ENCODE measurements at places on chromosomes 1 and 21.

- DNase-seq, result no peak
These were observed 40.0 kb upstream of the IKBKE start for GRCh38 chr1:206430031-206430983.

GRCh38 chr1:203839081-203839480, 22.3 kb upstream of the SNRPE start:
- DNase-seq, result no peak

GRCh38 chr1:8384577-8384976, 66.7 kb downstream of the SLC45A1 start:
- no peak for DNase-seq

- DNase-seq, result no peak
These were observed 147.9 kb downstream of the PTGER3 start for GRCh38 chr1:70899735-70900134.

- no peak for DNase-seq
These were observed 58.5 kb downstream of the SERBP1 start for GRCh38 chr1:67371681-67372080.

GRCh38 chr1:6824665-6825368, 39.6 kb downstream of the CAMTA1 start:
- no peak for DNase-seq

DNA sequence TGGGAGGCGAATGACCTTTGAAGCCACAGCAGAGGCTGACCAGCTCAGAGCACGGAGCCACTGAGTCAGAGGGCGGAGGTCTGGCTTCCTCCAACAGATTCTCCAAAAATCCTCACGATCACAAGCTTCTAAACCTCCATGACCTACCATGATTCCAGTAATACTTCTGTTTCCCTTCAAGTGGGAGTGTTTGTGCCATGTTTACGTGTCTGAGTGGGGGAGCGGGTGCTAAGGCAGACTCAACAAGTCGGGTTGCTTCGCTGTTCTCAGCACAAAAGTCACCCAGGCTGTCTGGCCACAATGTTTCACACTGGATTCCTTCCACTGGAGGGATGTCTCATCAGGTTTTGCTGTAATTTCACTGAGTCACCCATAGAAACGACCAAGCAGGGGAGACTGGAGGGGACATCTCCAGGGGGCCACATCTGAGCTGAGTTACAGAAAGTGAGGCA, 86.2 kb downstream of the SLC66A1 start:
- DNase-seq, result no peak

- DNase-seq, result no peak
These were observed 3.5 kb upstream of the TTC22 start for GRCh38 chr1:54804471-54805132.

GRCh38 chr1:32881871-32882850, 4.1 kb upstream of the HPCA start:
- DNase-seq, result no peak

DNA sequence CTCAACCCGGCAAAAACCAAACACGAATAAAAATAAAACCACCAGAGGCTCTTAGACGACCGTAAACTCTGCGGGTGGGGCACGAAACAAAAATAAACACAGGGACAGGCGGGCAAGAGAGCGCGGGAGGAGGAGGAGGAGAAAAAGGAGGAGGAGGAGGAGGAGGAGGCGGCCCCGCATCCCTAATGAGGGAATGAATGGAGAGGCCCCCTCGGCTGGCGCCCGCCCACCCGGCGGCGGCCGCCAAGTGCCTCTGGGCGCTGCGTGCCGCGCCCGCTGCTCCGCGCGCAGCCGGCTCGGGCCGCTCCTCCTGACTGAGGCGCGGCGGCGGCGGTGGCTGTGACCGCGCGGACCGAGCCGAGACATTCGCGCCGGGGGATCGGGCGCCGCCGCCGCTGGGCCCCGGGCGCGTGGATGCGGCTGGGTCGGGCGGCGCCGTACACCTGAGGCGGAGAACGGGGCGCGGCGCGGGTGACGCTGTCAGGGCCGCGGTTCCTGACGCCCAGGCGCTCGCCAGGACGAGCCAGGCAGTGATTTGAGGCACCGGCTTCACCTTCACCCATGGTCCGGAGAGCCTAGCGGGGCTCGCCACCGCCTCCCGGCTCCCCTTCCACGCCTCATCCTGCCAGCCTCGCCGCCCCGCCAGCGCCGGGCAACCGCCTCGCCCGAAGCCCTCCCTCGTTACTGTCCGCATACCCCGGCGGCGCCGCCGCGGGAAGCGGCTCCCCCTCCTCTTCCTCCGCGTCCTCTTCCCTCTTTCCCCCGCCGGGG, at the start of gene MARK1:
MARK1 (plus strand) TSS at position 229 of the 771 bp plus-strand sequence. CDS start 687 bp downstream, outside the sequence.
- DNase-seq, result no peak

DNA sequence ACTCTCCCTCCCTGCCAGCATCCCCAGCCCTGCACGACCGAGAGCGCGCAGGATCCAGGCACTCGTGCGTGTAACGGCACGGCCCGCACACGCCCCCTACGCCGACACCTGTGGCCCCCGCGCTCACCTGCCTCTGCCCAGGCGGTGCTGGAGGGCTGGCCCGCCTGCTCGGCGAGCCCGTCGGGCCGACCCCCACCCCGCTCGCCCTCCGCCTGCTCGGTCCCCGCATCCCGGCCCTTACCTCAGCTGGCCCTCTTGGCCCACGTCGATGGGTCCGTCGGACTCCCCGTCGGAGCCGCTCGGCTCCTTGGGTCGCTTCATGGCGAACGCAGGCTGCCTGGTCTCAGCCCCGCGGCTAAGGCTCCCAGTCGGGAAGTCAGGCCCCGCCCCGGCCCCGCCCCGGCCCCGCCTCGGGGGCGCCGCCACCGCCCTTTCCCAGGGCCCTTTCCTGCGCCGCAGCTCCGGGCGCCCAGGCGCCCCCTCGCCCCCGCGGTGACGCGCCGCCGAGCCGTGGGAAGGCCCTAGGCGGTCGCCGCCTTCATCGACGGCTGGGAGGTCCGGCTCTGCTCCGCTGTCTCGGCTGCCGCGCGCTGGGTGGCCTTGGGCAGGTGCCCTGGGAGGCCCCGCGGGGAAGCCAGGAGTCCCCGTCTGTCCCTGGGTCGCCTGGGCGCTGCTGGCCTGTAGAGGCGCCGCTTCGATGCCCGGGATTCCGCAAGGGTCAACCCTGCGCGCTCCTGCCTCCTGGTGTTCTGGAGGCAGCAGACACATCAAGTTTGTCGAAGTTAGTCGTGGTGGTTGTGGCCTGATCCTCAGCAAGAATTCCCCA, at the start of gene HEYL:
HEYL (minus strand) TSS at position 339 of the 826 bp plus-strand sequence; CDS start at position 321, 18 bp downstream.
- no peak for DNase-seq

GRCh38 chr1:87084244-87084836, 169.9 kb downstream of the HS2ST1 start:
- no peak for DNase-seq

DNA sequence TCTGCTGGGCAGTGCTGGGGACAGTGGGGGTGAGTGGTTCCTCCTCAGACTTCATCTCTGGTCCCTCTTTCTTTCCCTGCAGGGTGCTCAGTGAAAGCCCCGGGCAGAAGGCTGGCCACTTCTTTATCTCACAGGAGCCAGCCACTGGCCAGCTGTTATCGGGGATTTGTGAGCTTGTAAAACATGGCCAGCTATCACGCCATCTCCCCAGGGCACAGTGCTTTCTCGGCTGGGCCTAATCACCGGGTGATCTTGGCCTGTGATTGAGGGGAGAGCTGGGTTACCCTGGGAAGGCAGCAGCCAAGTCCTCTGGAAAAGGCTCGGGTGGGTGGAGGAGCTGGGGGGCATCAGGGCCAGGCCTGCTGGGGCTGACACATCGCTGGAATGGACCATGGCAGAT, 83.0 kb downstream of the IGSF21 start:
- DNase-seq, result no peak

- DNase-seq, result no peak
These were observed 21.8 kb downstream of the LRRC3 start for GRCh38 chr21:44477131-44477530.

- DNase-seq, result peak; percentile 69
These were observed 55.8 kb upstream of the DNAH14 start for GRCh38 chr1:224873434-224874369.

GRCh38 chr1:50343323-50343722, 79.9 kb downstream of the DMRTA2 start:
- DNase-seq, result no peak

GRCh38 chr1:165844114-165844798, 16.8 kb downstream of the UCK2 start:
- DNase-seq, result no peak

DNA sequence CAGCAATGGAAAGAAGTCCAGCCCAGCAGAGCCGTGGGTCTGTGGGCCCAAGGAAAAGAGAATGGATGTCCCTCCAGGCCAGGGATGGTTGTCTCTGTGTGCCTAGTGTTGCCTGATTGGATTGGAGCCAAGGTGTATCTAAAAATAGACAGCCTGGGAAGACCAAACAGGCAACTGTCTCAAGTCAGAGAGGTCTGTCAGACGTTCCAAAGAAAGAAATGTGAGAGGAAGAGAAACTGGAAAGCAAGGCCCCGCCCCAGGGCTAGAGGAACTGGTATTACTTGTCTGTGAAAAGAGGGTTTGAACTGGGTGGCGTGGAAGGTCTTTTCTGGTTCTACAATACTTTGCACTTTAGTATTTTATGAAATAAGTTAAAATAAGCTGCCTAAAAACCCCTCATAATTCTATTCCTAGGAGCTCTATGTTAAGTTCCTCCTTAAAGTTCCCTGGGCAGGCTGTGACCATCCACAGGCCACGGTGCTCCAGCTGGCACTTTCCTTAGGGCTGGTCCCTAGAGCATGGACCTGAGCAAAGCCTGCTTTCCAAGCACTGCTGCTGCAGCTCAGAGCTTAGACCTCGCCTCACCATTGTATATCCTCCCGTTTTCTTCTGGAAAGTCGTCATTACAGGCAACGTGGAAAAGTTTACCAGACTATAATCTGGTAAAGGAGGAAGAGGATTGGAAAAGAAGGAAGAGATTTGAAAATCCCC, 151.6 kb downstream of the DISC1 start:
- DNase-seq, result no peak

GRCh38 chr1:217983051-217983375, 302.1 kb upstream of the RRP15 start:
- peak; percentile 22 for DNase-seq

GRCh38 chr1:22089134-22089571, 36.6 kb downstream of the CDC42 start:
- no peak for DNase-seq

GRCh38 chr1:203649551-203649998, 22.9 kb downstream of the ATP2B4 start:
- no peak for DNase-seq

DNA sequence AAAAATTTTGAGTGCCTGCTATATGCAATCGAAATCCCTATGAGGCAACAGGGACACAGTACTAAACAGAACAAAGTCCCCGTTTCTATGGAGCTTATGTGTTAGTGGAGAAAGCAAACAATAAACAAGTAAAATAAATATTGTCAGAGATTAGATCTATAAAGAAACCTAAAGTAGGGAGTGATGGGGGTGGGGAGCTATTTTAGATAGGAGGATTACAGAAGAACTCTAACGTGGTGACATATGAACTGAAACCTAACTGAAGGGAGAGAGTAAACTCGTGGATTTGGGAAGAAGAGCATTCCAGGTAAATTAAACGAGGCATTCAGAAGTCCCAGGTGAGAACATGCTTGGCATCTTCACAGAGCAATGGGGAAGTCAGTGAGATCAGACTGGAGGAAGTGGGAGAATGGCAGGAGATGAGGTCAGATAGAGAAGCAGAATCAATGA, 154.5 kb downstream of the DENND1B start:
- DNase-seq, result no peak

DNA sequence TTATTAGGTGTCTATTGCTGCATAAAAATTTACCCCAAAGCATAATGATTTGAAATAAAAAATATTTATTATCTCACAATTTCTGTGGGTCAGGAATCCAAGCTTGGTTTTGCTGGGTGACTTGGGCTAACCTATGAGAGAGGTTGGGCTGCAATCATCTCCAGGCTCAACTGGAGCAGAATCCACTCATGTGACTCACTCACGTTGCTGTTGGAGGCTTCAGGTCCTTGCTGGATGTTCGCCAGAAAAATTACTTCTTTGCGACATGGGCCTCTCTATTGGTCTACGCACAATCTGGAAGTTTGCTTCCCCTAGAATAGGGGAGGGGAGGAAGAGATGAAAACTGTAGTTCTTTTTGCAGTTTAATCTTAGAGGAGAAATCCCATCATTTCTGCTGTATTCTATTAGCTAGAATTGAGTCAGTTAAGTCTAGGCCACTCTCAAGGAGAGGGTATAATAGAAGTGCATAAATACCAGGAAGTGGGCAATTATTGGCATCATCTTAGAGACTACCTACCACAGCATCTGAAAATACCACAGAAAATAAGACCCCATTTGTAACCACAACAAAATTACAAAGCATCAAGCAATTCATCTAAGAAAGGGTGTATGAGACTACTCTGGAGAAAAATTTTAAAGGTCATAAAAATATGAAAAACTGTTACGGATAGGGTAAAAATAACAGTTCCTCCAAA, 5.7 kb upstream of the FASLG start:
- DNase-seq, result no peak

DNA sequence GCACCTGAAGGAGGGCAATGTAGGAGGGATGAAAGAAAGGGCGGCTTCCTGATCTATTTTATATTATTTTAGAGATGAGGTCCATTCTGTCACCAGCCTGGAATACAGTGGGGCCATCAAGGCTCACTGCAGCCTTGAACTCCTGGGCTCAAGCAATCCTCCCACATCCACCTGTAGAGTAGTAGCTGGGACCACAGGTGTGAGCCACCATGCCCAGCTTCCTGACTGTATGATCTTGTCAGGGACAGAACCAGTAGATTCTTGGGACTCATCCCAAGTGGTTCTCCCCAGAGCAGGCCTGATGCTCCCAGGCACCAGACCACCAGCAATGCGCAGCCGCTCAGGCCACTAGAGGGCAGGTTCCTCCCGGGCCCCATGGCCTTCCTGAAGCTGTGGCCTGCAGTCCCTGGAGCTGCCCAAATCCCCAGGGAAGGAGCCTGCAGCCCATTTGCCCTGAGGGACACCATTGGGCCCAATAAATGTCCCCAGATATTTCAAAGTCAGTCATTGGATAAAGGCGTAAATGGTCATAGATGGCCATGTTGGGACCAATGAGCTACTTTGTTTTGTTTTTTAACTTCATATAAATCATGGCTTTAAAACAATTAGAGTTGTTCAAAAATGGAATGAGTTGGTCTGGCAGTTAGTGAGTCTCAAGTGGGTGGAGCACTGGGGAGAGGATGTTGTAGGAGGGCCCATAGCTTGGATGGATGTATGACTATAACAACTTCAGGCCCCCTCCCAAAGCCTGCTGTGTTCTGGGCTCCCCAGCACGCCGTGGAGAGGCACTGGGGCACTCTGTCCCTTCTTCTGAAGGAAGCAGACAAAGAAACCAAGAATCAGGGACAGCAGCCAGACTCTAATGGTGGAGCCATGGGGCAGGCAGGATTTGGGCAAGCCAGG, 44.7 kb upstream of the GOLT1A start:
- no peak for DNase-seq

DNA sequence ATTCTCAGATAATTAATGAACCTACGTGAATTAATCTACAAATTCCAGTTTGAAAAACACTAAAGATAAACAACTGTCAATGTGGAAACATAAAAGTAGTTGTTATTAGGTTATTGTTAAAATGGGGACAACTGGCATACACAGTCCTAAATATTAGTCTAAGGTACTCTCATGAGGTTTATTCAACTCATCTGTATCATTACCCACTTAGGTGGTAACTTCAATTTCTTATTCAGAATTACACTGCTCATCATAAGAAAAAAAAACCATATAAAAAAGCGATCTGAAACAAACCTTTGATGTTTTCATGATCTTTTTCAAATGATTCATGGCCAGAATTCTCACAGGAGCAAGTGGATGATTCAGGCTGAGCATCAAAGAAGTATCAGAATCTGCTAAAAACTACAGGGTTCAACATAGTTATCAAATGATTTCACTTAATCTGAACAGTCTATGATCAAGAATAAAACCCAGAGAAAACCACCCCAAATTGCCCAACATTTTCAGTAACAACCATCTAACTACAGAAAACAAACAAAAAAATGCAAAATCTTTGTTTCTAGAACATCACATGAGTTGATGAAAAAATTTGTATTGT, 13.7 kb downstream of the HEATR1 start:
- no peak for DNase-seq

- DNase-seq, result peak; percentile 61
These were observed 58.2 kb upstream of the GADD45A start for GRCh38 chr1:67626861-67627235.
